ENCODE measurements at places on chromosomes 4 and X.

- DNase-seq: no peak
These were observed 3.2 kb downstream of the DDX3X start for GRCh38 chrX:41337140-41337539.

GRCh38 chrX:43985511-43985910 is 12.3 kb upstream of the NDP start:
- DNase-seq: no peak

- DNase-seq: no peak
These were observed 2.6 kb downstream of the SH2D1A start for GRCh38 chrX:124348885-124349453.

- DNase-seq: no peak
These were observed 60.1 kb downstream of the LRP2BP start for GRCh38 chr4:185335579-185335978.

DNA sequence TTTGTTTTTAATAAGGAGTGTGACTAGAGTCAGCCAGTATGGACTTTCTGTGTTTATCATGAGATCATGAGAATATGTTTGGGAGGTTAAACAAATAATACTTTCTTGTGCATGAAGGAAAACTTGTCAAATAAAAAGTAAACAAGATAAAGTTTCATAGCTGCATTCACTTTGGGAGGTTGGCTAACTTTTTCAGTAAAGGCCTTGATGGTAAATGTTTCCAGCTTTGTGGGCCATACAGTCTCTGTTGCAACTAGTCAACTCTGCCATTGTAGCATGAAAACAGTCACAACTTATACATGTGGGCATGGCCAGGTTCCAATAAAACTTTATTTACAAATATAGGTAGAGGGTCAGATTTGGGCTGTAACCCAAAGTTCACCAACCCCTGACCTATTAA is 150.4 kb downstream of the MID1 start:
- no peak for DNase-seq

DNA sequence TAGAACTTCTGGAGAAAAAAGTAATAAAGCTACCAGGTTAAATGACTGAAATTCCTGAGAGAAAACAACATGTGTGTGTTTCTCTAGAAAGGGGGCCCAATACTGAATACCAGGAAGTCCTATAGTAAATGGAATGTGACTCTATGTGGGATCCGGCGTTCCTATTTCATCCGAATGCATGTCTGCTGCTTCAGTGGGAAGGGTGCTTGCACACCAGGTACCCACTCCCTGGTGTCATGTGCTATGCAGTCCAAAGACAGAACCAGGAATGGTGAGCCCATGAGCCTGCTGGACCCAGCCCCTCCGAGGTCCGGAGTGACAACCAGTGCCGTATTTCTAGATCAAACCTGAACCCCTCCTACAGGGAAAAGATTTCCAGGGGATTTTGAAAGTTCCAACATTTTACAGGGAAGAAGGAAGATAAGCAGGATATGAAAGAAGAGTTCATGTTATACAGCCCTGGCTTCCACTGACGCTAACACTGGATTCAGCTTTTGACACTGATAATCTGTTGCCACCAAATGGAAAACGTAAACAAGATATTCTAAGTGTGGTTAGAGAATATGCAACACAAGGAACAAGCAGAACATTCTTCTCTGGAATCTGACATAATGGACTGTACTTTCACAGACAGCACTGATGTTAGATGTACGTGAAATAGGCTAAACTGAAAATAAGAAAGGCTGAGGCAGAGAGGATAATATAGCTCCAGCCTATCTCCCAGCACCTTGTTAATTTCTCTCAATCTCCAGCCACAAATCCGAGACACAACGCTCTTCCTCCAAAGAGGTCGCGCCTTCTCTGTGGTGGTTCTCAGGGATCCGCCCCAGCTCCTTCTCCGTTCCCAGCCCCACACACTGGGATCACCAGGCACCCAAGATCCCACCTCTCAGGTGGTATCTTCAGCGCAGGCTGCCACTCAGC is 725 bp upstream of the CXCL1 start:
- peak; percentile 55 for DNase-seq

GRCh38 chr4:181662383-181662782 is 580.8 kb upstream of the TENM3 start:
- no peak for DNase-seq

GRCh38 chr4:151729731-151730559 is 30.9 kb downstream of the GATB start:
- peak; percentile 25 for DNase-seq

- no peak for DNase-seq
These were observed 111.7 kb upstream of the HPF1 start for GRCh38 chr4:169869490-169869889.

- DNase-seq: no peak
These were observed 48.9 kb upstream of the MTNR1A start for GRCh38 chr4:186604124-186604807.

GRCh38 chrX:102979536-102979935 is 42.5 kb downstream of the RAB40AL start:
- no peak for DNase-seq

DNA sequence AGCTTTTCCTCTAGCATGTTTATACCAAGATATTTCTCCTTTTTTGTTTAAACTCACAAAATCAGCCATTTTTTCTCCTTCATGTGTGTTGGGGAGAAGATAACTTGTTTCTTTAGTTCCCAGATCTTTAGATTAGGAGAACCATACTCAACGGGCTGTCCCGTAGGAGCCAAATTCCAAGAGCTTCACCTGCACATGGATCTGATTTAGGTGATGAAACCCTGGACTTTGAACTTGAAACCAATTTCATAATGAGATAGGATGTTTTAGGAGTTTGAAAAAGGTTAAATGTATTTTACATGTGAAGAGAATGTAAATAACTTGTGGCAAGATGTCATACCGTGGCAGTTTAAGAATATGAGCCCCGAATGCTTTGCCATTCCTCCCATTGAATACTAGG is 280.0 kb upstream of the PCDH18 start:
- DNase-seq: no peak

GRCh38 chrX:434946-435345 is 48.2 kb upstream of the PPP2R3B start:
- no peak for DNase-seq

DNA sequence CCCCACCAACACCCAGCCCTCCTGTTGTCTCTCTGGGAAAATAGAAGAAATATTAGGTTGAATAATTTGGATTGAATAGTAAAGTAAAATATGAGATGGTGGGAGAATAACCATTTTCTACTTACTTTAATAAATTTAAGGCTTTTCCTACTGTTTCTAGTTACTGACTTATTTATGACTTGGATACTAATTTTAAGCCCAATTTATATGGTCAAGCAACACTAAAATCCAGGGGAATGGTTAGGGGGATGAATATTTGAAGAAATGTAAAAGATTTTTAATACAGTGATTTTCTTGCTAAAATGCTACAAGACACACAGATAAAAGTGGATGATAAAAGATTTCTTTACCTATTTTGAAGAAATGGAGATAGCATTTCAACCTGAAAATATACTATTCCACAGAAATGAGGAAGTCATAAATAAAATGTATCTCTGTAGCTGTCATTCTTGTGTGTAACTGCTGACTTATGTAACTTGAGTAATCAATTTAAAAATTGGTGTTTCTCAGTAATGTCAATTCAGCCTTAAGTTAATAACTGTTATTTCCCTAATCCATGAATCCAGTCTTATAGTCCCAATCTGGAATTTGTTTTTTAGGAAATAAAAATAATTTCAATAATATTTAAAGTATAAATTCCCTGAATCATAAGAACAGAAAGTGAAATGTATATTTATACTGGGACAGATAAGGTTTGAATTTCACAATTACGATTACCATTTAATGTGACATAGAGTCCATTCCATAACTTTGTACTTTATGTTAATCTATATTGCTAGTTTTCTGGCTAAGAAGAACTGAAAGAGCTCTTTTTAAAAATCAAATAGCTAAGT is 24.3 kb upstream of the IL2 start:
- no peak for DNase-seq

DNA sequence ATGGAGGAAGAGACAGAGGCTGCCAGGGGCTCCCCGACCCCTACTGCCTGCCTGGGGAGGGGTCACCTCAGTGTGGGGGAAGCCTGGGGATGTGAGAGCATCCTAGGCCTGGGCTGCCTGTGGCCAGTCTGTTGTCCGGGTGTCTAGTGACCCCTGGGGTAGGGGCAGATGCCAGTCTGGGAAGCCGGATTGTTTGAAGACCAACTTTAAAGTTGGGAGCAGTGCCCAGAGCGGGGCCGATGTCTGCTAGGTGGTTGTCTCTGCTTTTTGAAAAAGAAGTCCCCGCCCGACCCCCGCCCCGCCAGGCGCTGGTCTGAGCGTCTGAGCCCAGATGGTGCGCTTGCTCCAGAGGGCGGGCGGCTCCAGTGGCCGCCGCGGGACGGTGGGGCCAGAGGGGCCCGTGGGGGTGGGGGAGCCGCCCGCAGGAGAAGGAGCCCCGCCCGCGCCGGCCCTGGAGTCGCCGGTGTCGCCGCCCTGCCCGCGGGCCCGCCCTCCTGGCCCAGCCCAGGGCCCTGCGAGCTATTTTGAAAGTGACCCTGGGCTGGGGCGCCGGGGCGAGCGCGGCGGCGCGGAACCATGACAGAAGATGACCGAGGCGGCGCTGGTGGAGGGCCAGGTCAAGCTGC is at the start of gene DOK7:
Gene DOK7, plus strand, starts transcription at position 517 of the 626 bp plus-strand sequence. Its CDS starts 70 bp downstream, at position 587.
- DNase-seq: no peak

GRCh38 chr4:24751926-24752539 is 43.3 kb upstream of the SOD3 start:
- DNase-seq: no peak

- peak; percentile 37 for DNase-seq
These were observed 152.0 kb upstream of the SLC4A4 start for GRCh38 chr4:71186566-71187403.

GRCh38 chr4:74366367-74366911 is 1.5 kb downstream of the EREG start:
- DNase-seq: peak; percentile 65

DNA sequence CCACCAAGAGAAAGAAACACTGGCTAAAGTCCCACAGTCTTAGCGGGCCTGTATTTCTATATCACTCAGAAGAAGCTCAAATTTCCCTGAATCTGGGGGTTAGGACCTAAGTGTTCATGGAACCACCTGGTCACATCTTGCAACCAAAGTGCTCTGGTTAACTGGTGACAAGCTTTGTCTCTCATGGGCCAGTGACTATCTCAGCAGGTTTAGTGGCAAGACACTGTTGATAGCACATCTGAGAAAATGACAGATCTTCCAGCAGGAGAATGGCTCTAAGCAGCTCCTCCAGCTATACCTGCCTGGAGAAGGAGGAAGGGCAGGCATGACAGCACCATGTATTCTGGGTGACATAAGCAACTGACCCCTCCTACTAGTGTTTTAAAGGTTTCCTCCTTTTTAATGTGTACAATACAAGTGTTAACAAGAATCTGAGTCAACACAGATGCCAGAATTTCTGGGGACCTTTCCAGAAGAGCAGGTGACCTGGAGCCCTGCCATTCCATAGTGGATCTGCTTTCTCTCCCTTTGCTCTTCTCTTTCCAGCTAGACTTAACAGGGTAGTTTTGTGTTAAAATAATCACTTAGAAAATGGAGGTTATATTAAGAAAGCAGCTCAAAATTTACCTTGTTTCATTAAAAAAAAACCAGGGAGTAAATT is 17.3 kb upstream of the QRFPR start:
- DNase-seq: no peak

DNA sequence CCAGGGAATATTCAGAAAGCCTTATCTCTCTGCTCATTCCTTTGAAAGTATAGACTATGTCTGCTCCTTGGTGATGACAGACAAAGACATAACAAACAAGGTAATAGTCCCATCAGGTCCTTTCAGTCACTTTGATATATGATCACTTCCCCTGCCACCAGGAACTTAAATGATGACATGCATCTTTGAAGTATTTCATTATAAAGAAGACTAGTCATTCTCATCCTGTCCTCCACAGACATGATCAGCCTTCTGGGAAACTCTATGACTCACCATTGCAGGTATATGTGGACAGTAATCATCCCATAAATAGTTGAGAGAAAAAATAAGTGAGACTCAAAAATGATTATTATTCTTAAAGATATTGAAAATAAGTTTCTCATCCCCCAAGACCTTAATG is 117.5 kb upstream of the VCX2 start:
- DNase-seq: no peak

GRCh38 chrX:21821875-21822274 is 17.5 kb upstream of the MBTPS2 start:
- DNase-seq: no peak

GRCh38 chr4:8872402-8873291 is 1.0 kb upstream of the HMX1 start:
- DNase-seq: no peak

GRCh38 chr4:2804449-2804972 is 11.6 kb downstream of the SH3BP2 start:
- no peak for DNase-seq
